ENCODE measurements at places on chromosomes 13 and 19. TPM values are rescaled to one million over a fixed set of nuclear protein-coding genes. Genes with fewer than 3 reads are reported as not detected.

SMIM24 gene
- 0.41 TPM for total RNA-seq

DNA sequence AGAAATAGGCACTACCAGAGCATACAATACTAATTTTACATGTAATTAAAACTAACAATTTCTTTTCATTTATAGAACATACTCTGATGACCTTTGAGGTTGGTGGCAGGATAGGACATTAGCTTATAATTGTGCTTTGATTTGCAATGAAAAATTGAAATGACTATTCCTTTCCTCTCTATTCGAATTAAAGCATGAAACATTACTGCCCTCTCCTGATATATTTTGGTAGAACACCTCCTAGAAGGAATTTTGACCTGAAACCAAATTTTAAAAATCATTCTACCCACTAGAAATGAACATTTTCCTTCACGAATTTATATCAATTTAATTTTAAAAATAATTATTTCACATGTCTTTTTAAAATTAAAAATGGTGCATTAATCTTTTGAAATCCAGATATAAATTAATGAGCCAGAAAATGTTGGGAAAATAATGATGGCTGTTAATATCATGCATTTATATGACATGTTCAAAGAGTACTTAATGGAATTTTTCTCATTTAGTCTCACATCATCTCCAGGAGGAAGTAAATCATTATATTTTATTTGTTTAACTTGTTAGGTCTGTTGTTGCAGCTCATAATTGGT is 556.3 kb upstream of the ARGLU1 start:
- H3K27ac ChIP-seq = no peak overlapping the region
- no peak overlapping the region for H3K4me3 ChIP-seq
- no peaks in the 10 kb centered on the region for H3K4me1 ChIP-seq
- no peak for DNase-seq
- H3K36me3 ChIP-seq = no peaks in the 10 kb centered on the region

PRSS57 gene
- not detected for total RNA-seq

DNA sequence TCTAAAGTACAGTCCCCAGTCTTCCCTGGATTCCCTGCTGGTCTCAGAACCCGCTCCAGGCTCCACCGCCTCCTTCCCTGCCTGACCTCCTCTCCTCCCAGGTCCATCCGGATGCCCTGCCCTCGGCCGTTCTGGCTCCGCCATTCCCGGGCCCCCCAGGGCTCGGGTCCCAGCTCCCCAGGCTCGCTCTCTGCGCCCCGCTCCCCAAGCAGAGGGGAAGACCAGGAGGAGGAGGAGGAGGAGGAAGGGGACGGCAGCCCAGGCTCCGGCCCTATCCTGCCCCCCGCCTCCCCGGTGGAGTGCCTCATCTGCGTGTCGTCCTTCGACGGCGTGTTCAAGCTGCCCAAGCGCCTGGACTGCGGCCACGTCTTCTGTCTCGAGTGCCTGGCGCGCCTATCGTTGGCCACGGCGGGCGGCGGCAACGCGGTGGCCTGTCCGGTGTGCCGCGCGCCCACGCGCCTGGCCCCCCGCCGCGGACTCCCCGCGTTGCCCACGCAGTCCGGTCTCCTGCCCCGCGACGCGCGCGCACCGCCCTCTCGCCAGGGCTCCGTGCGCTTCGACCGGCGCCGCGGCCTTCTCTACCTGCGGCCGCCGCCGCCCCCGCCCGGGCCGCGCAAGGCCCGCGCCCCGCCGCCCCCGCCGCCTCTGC is 647 bp downstream of the RNF225 start:
- H3K4me1 ChIP-seq = peaks cover 24% of the 10 kb centered on the region
- H3K27me3 ChIP-seq = peaks cover 11% of the 10 kb centered on the region
- peaks cover 33% of the 10 kb centered on the region for H3K36me3 ChIP-seq
- H3K27ac ChIP-seq = no peak overlapping the region
- H3K4me3 ChIP-seq = no peak overlapping the region

DNA sequence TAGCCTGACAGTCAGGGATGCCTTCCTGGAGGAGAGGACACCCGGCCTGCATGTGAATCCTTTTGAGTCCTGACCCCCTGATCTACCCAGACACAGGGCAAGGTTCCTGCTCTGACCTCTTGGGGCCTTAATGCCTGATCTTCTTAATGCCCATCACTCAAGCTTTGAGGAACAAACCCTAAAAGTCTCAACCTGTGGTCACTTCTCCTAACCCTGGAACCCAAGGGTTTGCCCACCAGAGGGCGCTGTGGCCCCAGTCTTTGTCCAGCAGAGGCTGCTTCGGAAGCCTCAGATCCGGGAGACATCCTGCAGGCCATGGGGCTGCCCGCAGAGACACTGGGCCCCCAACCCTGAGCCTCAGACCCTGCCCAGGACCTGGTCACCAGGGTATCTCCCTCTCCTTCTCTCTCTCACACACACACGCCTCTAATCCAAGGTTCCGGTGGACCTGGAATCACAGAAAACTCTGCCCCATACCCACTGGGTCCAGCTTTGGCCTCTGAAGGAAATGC is 9.8 kb upstream of the DPF1 start:
- no peaks in the 10 kb centered on the region for H3K36me3 ChIP-seq
- H3K27me3 ChIP-seq = peaks cover 28% of the 10 kb centered on the region

GRCh38 chr13:106172176-106172905 is 363.1 kb downstream of the EFNB2 start:
- no peak overlapping the region for H3K4me3 ChIP-seq
- no peaks in the 10 kb centered on the region for H3K4me1 ChIP-seq
- H3K36me3 ChIP-seq = no peaks in the 10 kb centered on the region
- no peaks in the 10 kb centered on the region for H3K27me3 ChIP-seq
- H3K27ac ChIP-seq = no peak overlapping the region

LILRB4 gene
- not detected for total RNA-seq

DNA sequence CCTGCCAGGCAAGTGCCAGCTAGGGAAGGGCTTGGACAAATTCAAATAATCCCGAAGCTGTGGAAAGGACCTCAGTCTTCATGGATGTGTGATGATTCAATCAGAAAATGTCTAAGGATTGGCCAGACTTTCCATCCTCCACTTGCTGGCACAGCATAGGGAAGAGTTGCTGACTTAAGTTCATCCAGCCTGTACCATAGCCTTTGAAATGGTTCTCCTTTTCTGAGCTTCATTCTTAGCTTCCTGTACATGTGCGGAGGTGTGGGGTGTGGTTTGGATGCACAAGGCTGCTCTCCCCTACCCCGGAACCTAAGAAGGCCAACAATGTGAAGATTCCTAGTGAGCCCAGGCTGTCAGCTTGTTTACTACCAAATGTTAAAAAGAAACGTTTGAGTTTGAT is 959 bp upstream of the IGFL3 start:
- no peaks in the 10 kb centered on the region for H3K36me3 ChIP-seq
- DNase-seq = no peak
- H3K4me1 ChIP-seq = no peaks in the 10 kb centered on the region
- no peak overlapping the region for H3K4me3 ChIP-seq
- no peak overlapping the region for H3K27ac ChIP-seq

CD320 gene
- 40.1 TPM for total RNA-seq

DNA sequence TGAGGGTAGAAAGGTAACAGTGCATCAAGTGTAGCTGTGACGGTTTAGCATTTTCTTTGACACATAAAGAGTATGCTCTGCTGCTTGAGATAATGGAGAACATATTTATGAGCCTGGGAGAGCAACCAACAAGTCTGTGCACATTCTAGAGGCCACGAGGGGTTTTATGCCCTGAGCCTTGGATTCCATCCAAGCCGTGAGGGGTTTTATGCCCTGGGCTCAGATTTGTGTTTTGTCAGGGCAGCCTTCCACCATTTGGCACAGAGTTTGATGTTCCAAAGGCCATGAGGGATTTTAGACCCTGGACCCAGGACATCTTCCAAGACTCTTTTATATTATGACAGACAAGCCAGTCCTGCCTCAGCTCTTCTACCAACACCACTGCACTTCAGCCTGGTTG is 106.4 kb downstream of the ZNF486 start:
- no peak overlapping the region for H3K4me3 ChIP-seq
- no peak overlapping the region for H3K27ac ChIP-seq
- no peaks in the 10 kb centered on the region for H3K4me1 ChIP-seq

DNA sequence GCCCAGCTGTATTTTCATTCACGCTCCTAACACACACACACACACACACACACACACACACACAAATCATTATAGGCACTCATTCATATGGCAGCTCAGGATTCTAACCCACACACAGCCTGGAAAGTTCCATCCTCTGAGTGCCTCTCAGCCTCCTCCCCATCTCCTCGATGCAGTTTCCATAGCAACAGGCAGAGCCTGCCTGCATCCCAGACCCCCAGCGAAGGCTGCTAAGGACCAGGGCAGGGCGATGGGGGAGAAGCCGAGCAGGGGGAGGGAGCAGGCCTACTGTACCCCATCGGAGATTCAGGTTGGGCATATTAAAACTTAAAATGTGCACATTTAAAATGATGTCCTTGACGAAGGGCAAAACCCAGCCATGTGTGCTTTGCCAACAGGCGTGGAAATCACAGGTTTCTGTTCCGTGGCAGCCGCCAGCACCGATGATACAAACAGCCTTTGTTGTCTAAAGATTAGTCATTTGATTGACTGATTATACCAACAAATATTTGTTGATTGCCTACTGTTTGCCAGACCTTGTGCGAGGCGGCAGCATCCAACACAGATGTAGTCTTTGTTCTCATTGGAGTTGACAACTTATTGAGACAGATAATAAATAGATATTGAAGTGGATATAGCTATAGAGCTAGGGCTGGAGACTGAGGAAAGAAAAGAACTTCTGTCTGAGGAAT is 43.8 kb upstream of the USP29 start:
- H3K27me3 ChIP-seq = no peaks in the 10 kb centered on the region
- H3K36me3 ChIP-seq = peaks cover 14% of the 10 kb centered on the region
- H3K4me3 ChIP-seq = no peak overlapping the region
- no peaks in the 10 kb centered on the region for H3K4me1 ChIP-seq

- H3K27ac ChIP-seq = peak overlapping the region; percentile 82
- no peaks in the 10 kb centered on the region for H3K27me3 ChIP-seq
- peaks cover 52% of the 10 kb centered on the region for H3K4me1 ChIP-seq
- peak overlapping the region; percentile 34 for H3K4me3 ChIP-seq
- peaks cover 15% of the 10 kb centered on the region for H3K36me3 ChIP-seq
Measured at GRCh38 chr19:2332341-2333026, 4.0 kb downstream of the SPPL2B start.

DNA sequence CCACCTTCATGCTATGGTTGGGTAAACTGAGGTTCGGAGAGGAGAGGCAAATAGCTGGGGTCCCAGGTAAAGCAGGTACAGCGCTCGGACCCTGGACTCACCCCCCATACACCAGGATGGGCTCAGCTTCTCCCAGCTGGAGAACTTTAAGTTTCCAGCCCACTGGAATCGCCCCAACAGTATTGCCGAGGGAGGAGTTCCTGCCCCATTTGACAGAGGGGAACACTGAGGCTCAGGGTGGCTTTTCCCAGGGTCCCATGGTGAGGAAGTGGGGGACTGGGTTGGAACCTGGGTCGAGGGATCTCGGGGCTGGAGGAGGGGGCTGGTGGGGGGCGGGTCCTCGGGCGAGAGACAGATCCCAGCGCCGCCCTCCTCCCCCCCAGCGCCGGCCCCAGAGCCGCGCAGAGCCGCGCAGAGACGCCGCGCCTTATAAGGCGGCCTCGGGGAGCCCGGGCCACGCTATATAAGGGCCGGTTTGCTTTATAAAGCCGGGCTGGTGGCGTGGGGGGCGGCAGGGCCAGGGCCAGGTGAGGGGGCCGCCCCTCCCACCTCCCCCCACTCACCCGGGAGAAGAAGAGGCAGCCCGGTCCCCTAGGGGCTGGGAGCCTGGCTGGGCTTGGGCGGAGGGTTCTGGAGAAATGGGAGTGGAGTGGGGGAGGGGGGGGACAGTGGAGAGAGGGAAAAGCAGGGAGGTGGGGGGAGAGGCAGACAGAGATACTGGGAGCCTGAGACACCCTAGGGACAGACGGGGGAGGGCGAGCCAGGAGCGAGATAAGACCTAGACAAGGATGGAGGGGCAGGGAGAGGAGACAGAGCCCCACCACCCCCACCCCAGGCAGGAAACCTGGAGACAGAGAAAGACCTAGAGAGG is 1.1 kb downstream of the CNN1 start:
- no peaks in the 10 kb centered on the region for H3K36me3 ChIP-seq
- peaks cover 10% of the 10 kb centered on the region for H3K4me1 ChIP-seq
- H3K4me3 ChIP-seq = no peak overlapping the region
- no peak overlapping the region for H3K27ac ChIP-seq

GRK1 gene
- not detected for total RNA-seq

- peak overlapping the region; percentile 3 for H3K4me3 ChIP-seq
- no peaks in the 10 kb centered on the region for H3K36me3 ChIP-seq
- peak; percentile 58 for DNase-seq
- no peak overlapping the region for H3K27ac ChIP-seq
Measured at GRCh38 chr13:101626925-101627555, 174.6 kb downstream of the ITGBL1 start.

DNA sequence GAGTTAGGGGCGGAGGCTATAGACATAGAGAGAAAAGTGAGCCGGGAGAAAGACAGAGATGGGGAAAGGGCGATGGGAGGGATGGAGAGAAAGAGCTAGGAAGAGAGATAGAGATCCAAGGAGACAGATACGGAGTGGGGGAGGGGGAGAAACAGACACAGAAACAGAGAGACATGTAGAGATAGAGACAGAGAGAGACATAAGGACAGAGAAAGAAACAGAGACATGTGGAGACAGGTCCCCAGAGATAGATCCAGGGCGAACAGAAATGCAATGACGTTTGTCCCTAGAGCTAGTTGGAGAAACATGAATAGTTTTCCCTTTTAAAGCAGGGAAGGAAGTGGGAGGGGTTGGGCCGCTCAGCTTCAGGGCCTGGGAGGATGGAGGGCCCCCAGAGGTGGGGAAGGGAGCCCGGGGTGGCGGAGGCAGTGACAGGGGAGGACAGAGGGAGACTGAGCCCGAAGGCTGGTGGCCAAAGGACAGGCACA is 4.6 kb downstream of the PPP1R14A start:
- no peaks in the 10 kb centered on the region for H3K36me3 ChIP-seq
- peaks cover 3% of the 10 kb centered on the region for H3K4me1 ChIP-seq
- no peak for DNase-seq
- H3K27ac ChIP-seq = no peak overlapping the region
- H3K27me3 ChIP-seq = peaks cover 11% of the 10 kb centered on the region
- no peak overlapping the region for H3K4me3 ChIP-seq

- no peak overlapping the region for H3K27ac ChIP-seq
- H3K27me3 ChIP-seq = no peaks in the 10 kb centered on the region
- no peak for DNase-seq
Measured at GRCh38 chr13:100156788-100157187, 67.9 kb downstream of the PCCA start.

DNA sequence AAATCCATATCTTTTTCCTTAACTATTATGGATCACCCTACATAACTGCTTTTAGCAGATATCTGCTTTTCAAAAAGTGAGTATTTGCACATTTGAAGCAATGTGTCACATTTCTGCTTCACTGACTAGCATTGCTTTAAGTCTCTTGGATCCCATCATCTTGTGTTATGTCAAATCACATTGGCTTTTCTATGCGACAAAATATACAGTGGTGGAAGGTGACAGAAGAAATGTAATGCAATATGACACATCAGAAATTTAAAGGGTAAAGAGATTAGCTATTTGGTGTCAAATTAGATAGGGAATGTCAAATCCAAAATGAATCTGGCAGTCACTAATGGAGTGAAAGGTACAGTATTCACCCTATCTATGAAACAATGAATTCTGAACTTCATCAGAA is 1282.1 kb upstream of the PCDH20 start:
- no peak overlapping the region for H3K4me3 ChIP-seq
- no peaks in the 10 kb centered on the region for H3K27me3 ChIP-seq
- H3K27ac ChIP-seq = no peak overlapping the region
- no peak for DNase-seq
- no peaks in the 10 kb centered on the region for H3K4me1 ChIP-seq
- H3K36me3 ChIP-seq = no peaks in the 10 kb centered on the region

ERICH6B gene
- not detected for total RNA-seq

- peaks cover 4% of the 10 kb centered on the region for H3K36me3 ChIP-seq
- DNase-seq = no peak
- no peak overlapping the region for H3K27ac ChIP-seq
- H3K4me1 ChIP-seq = peaks cover 12% of the 10 kb centered on the region
- no peak overlapping the region for H3K4me3 ChIP-seq
Measured at GRCh38 chr13:24159357-24159756, 1.2 kb upstream of the SPATA13 start.

ZNF813 gene
- 5.6 TPM for total RNA-seq

PEAK3 gene
- total RNA-seq = not detected
